ENCODE measurements at places on chromosomes 5 and 9.
A peak's percentile ranks its signal among the peaks of the same experiment; 100 is the strongest.

DNA sequence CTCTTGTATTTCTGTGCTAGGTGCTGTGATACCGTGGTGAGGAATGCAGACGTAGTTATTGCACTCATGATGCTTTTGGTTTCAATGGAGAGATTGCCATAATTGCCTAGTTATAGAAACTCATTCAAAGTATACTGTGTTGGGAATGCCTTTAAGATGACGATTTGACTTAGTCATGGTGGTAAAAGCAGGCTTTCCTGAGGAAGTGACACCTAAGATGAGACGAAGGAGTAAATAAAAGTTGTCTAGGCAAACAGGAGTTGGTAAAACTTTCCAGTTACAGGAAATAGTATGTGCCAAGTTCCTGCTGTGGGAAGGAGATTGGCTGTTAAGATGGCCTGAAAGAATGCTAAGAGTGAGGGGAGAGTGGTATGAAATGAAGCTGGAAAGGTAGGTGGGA lies 48.1 kb downstream of the FOCAD start:
- no peaks in the 10 kb centered on the region for H3K36me3 ChIP-seq
- no peak overlapping the region for H3K4me3 ChIP-seq
- no peak overlapping the region for H3K27ac ChIP-seq
- no peaks in the 10 kb centered on the region for H3K27me3 ChIP-seq

DNA sequence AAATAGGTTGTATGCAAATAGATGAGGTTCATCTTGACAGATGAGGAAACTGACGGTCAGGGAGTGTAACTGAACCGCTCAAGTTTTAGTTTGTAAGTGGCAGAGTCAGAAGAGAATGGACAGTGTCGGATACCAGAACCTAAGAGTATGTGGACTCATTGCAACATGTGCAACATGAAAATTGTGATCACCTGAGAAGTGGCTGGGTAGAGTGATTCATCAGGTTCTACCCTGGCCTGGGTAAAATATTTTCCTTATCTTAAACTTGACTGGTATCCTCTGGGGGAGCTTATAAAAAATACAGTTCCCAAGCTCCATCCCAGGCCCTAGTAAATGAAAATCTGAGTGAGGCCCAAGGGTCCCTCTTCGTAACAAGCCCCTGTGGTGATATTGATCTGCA lies 35.2 kb upstream of the MIER3 start:
- H3K27me3 ChIP-seq: no peaks in the 10 kb centered on the region
- H3K27ac ChIP-seq: no peak overlapping the region
- H3K4me3 ChIP-seq: no peak overlapping the region
- no peak for DNase-seq
- no peaks in the 10 kb centered on the region for H3K4me1 ChIP-seq

DNA sequence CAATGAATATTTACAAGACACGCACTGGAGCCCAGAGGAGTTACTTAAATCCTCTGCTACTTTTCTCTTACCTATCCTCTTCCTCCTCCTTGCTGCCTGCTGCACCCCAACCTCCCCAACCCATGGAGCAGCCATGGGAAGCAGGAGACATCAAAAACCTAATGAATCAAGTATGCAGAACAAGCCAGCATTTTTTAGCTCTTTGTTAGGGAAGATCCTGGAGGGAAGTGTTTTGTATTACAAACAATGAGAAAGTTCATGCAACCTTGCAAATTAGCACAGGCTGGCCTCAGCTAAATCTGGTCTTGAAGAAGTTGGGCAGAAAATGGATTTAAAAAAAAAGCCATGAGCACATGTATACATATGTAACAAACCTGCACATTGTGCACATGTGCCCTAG lies 498.8 kb downstream of the KIF4B start:
- H3K27me3 ChIP-seq: no peaks in the 10 kb centered on the region
- no peak overlapping the region for H3K27ac ChIP-seq
- H3K36me3 ChIP-seq: no peaks in the 10 kb centered on the region
- DNase-seq: no peak
- H3K4me1 ChIP-seq: no peaks in the 10 kb centered on the region

- no peak for DNase-seq
- H3K27me3 ChIP-seq: no peaks in the 10 kb centered on the region
- H3K4me3 ChIP-seq: no peak overlapping the region
These were observed 336.3 kb downstream of the KDM4C start for GRCh38 chr9:7094052-7094451.

- no peaks in the 10 kb centered on the region for H3K36me3 ChIP-seq
- H3K4me1 ChIP-seq: no peaks in the 10 kb centered on the region
- no peak overlapping the region for H3K4me3 ChIP-seq
- no peaks in the 10 kb centered on the region for H3K27me3 ChIP-seq
These were observed 88.6 kb upstream of the CDKN2B start for GRCh38 chr9:22097707-22098106.

- no peaks in the 10 kb centered on the region for H3K27me3 ChIP-seq
- H3K4me3 ChIP-seq: no peak overlapping the region
- DNase-seq: no peak
- H3K4me1 ChIP-seq: no peaks in the 10 kb centered on the region
- no peak overlapping the region for H3K27ac ChIP-seq
These were observed 22.2 kb upstream of the MVB12B start for GRCh38 chr9:126304207-126304970.

- H3K36me3 ChIP-seq: no peaks in the 10 kb centered on the region
- H3K27ac ChIP-seq: no peak overlapping the region
- no peaks in the 10 kb centered on the region for H3K4me1 ChIP-seq
- no peak overlapping the region for H3K4me3 ChIP-seq
These were observed 325.8 kb downstream of the PJA2 start for GRCh38 chr5:109083937-109084336.

- no peaks in the 10 kb centered on the region for H3K4me1 ChIP-seq
- no peaks in the 10 kb centered on the region for H3K36me3 ChIP-seq
- H3K27ac ChIP-seq: no peak overlapping the region
- no peak overlapping the region for H3K4me3 ChIP-seq
- no peaks in the 10 kb centered on the region for H3K27me3 ChIP-seq
- DNase-seq: no peak
These were observed 284.0 kb upstream of the TLE4 start for GRCh38 chr9:79287708-79288290.

GRCh38 chr9:102069969-102070368 lies 331.5 kb upstream of the GRIN3A start:
- no peaks in the 10 kb centered on the region for H3K27me3 ChIP-seq
- no peak overlapping the region for H3K27ac ChIP-seq
- H3K36me3 ChIP-seq: no peaks in the 10 kb centered on the region
- DNase-seq: no peak
- no peak overlapping the region for H3K4me3 ChIP-seq

DNA sequence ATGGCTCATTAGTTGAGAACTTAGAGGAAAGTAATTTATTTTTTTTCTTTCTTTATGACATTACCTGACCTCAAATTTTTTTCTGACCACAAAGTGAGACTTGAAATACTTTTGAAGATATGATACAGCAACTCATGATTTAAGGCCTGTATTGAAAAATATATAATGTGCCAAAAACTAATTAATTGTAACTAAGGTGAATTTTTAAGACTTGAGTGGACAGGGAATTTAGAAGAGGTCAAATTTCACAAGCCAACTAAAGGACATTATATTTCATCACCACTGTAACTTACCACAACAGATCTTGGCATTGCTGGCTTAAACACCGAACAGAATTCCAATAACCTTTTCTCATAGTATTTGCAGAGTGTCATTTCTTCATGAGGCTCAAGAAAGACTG lies 1.8 kb downstream of the CCNH start:
- no peak overlapping the region for H3K4me3 ChIP-seq
- no peaks in the 10 kb centered on the region for H3K4me1 ChIP-seq
- no peak overlapping the region for H3K27ac ChIP-seq
- peaks cover 47% of the 10 kb centered on the region for H3K36me3 ChIP-seq
- H3K27me3 ChIP-seq: no peaks in the 10 kb centered on the region

DNA sequence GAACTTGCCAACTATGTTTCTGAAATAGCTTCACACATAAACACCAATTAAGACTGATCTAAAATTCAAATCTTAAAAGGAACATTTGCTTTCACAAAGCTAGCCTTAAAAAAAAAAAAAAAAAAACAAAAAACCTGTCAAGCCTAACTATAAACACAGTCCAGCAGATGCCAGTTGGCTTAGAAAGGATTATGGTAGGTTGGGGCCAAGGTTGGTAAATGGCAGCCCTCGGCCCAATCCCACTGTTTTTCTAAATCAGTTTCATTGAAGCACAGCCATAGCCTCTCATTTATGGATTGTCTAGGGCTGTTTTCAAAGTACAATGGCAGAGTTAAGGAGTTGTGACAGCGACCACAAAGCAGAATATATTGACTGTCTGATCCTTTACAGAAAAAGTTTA lies 75.7 kb upstream of the FRRS1L start:
- no peaks in the 10 kb centered on the region for H3K36me3 ChIP-seq
- no peaks in the 10 kb centered on the region for H3K27me3 ChIP-seq
- no peak overlapping the region for H3K4me3 ChIP-seq
- no peaks in the 10 kb centered on the region for H3K4me1 ChIP-seq
- no peak overlapping the region for H3K27ac ChIP-seq
- DNase-seq: no peak

DNA sequence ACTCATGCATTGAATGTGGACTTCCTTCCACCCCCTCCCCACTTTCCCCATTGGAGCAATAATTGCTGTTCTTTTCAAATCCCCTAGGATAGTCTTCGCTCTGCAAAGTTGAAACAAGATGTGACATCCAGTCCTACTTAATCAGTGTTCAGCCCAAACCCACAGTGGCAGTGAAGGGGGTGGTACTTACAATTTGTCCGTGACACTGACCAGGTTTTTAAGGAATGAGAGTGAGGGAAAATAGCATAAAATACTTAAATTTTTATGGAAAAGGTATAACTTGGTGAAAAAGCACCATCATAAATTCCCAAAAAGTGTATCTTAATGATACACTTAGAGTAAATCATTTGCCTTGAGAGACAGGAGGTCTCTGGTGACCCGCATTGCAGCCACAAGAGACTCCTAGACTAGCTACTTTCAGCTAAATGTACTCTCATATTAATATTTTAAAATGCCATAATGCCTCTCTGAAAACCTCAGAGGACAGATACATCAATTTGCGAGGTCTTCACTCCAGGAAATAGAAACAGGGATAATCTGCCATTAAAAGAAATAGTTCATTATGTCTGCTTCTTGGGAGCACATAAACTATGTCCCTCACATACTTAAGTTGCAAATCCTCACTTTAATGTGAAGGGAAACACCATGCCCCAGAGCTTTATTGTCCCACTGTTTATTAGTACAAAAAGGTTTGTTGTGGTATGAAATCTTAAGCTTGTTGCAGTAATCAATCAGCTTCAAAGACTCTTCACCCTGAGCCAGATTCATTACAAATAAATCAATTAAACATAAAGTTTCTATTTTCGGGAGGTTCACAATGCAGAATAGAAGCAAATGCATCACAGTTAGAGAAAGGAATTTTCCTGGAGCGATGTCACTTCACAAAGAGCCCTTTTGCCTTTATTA lies 343.6 kb upstream of the ISL1 start:
- no peak overlapping the region for H3K27ac ChIP-seq
- H3K4me1 ChIP-seq: no peaks in the 10 kb centered on the region

- DNase-seq: no peak
- no peaks in the 10 kb centered on the region for H3K27me3 ChIP-seq
- no peaks in the 10 kb centered on the region for H3K4me1 ChIP-seq
- no peak overlapping the region for H3K27ac ChIP-seq
- H3K36me3 ChIP-seq: no peaks in the 10 kb centered on the region
These were observed 214.9 kb downstream of the MCTP1 start for GRCh38 chr5:95069948-95070347.

GRCh38 chr5:149060325-149060724 lies 2.5 kb downstream of the SH3TC2 start:
- no peak overlapping the region for H3K27ac ChIP-seq
- DNase-seq: peak; percentile 72
- H3K4me3 ChIP-seq: no peak overlapping the region
- no peaks in the 10 kb centered on the region for H3K36me3 ChIP-seq
- no peaks in the 10 kb centered on the region for H3K27me3 ChIP-seq

DNA sequence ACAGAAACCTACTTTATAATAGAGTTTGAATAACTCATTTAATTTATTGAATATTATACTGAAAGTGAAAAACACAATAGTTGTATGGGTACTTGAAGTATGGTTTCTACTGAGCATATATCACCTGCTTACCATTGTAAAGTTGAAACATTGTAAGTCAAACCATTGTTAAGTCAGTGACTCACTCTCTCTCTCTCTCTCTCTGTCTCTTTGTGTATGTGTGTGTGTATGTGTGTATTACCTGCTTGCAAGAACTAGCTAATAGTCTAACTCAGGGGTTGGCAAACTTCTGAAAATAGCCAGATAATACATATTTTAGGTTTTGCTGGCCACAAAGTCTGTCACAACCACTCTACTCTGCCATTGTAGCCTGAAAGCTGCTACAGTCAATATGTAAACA lies 564.3 kb upstream of the ZNF608 start:
- no peaks in the 10 kb centered on the region for H3K36me3 ChIP-seq
- no peaks in the 10 kb centered on the region for H3K27me3 ChIP-seq
- DNase-seq: no peak
- no peak overlapping the region for H3K27ac ChIP-seq
- H3K4me1 ChIP-seq: no peaks in the 10 kb centered on the region
- H3K4me3 ChIP-seq: no peak overlapping the region

- no peak for DNase-seq
- no peaks in the 10 kb centered on the region for H3K36me3 ChIP-seq
- no peak overlapping the region for H3K4me3 ChIP-seq
- no peaks in the 10 kb centered on the region for H3K27me3 ChIP-seq
- no peak overlapping the region for H3K27ac ChIP-seq
- H3K4me1 ChIP-seq: peaks cover 21% of the 10 kb centered on the region
These were observed 7.6 kb downstream of the MAP3K1 start for GRCh38 chr5:56822981-56823380.

- H3K27ac ChIP-seq: no peak overlapping the region
- H3K27me3 ChIP-seq: no peaks in the 10 kb centered on the region
- DNase-seq: no peak
- H3K36me3 ChIP-seq: no peaks in the 10 kb centered on the region
- H3K4me3 ChIP-seq: no peak overlapping the region
- peaks cover 52% of the 10 kb centered on the region for H3K4me1 ChIP-seq
These were observed 38.9 kb downstream of the PAM start for GRCh38 chr5:102794047-102794446.

- H3K36me3 ChIP-seq: no peaks in the 10 kb centered on the region
- no peak overlapping the region for H3K27ac ChIP-seq
- H3K4me1 ChIP-seq: no peaks in the 10 kb centered on the region
- no peaks in the 10 kb centered on the region for H3K27me3 ChIP-seq
These were observed 36.0 kb downstream of the CAMK2A start for GRCh38 chr5:150253416-150254208.

DNA sequence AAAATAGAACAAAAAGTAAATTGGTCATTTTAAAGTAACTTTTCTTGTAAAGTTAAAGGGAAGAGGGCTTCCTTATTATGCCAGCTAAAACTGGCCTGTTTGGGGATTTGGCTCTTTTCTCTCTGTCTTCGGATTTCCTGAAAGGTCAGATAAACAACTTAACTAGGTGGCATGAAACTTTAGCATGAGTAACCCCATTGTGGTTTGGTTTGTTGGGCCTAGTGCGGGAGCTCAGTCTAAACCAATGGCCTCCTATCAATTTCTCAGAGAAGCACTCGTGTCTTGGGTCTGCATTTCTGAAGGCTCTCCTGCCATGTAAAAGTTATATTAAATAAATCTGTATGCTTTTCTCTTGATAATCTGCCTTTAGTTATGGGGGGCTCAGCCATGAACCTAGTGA lies 48.5 kb upstream of the ANKH start:
- no peak for DNase-seq
- H3K36me3 ChIP-seq: no peaks in the 10 kb centered on the region
- H3K27me3 ChIP-seq: no peaks in the 10 kb centered on the region
- no peak overlapping the region for H3K4me3 ChIP-seq
